ENCODE measurements at places on chromosomes 13 and 19.

DNA sequence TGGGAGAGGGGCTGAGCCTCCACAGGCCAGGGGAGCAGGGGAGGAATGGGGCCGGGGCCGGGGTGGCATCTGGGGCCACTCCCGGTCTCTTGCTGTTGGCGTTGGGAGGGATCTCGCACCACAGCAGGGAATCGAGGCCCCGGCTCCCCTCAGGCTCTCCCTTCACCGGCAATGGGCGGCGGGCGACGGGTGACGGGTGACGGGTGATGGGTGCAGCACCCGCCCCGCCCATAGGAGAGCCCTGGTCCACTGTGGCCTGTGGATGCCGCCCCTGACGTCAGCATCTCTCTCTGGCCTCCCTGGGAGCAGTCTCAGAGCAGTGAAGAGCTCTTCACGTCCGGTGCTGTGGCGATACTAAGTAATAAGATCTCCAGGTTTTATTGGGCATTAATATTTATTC, 133.6 kb downstream of the KDM4B start:
- DNase-seq = no peak

- DNase-seq = no peak
Observed at GRCh38 chr13:75325711-75326110, 156.3 kb downstream of the TBC1D4 start.

GRCh38 chr19:46201454-46202310, 27.9 kb upstream of the IGFL1 start:
- DNase-seq = no peak

GRCh38 chr13:100875392-100876043, 200.9 kb upstream of the TMTC4 start:
- DNase-seq = peak; percentile 66

DNA sequence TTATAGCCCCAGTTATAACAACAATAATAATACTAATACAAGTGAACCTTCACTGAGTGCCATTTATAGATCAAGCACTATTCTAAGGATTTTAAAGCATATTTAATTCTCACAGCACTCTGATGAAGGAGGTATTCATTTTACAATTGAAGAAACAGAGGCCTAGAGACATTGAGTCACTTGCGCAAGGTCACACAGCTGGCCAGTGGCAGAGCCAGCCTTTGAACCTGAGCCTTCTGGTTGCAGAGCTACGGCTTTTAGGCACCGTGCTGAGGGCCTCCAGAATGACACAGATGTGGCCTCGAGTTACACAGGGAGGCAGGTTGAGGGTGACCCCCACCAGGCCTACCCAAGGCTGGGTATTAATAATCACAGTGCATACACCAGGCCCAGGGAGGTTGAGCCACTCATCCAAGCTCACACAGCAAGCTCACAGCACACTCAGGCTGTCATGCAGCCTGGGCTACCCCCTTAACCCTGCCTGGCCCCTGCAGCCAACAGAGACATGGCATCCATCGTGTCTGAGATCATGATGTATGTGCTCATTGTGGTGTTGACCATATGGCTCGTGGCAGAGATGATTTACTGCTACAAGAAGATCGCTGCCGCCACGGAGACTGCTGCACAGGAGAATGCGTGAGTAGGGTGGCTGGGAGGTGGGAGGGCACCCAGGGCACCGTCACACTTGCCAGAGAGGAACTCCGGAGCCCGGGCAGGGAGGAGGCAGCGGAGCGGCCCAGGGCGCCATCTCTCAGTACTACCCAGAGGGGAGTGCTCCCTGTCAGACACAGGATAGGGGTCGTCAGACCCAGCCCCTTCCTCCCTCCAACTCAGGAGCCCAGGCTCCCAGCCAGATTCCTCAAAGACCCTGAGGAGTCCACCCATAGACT, 2.7 kb upstream of the HPN start:
- no peak for DNase-seq

- no peak for DNase-seq
Observed at GRCh38 chr13:52713894-52714293, 25.7 kb downstream of the CNMD start.

DNA sequence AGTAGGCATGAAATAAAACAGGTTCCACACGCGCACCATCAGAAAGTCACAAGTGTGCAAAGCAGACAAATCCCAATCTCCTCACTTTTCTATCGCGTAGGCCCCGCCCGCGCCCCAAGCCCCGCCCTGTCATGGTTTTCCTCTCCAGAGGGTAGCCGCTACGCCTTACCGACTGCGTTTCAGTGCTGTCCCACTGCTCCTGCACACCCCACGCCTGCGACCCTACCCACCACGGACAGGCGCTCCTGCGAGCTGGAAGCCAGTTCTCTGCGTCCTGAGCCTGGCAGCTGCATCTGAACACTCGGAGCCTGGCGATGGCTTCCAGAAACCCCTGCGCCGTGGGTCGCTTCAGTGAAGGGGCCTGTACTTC, 379 bp upstream of the ZNF470 start:
- DNase-seq = no peak

DNA sequence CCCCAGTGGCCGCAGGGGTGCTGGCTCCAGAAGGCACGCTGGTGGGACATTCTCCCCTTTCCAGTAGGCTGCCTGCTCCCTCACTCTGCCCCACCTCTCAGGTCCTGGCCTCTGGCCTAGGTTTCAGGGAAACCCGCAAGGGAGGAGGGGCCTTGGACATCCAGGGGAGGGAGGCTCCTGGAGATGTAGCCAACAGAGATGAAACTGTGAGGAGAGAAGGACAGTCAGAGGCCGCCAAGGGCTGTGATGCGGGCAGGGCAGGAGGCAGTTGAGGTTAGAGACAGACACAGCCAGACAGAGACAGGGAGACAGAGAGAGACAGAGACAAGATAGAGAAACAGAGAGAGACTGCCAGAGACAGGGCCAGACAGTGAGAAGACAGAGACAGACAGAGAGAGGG, 127.7 kb downstream of the UQCRFS1 start:
- no peak for DNase-seq
